ENCODE measurements at places on chromosomes 3 and 15.

DNA sequence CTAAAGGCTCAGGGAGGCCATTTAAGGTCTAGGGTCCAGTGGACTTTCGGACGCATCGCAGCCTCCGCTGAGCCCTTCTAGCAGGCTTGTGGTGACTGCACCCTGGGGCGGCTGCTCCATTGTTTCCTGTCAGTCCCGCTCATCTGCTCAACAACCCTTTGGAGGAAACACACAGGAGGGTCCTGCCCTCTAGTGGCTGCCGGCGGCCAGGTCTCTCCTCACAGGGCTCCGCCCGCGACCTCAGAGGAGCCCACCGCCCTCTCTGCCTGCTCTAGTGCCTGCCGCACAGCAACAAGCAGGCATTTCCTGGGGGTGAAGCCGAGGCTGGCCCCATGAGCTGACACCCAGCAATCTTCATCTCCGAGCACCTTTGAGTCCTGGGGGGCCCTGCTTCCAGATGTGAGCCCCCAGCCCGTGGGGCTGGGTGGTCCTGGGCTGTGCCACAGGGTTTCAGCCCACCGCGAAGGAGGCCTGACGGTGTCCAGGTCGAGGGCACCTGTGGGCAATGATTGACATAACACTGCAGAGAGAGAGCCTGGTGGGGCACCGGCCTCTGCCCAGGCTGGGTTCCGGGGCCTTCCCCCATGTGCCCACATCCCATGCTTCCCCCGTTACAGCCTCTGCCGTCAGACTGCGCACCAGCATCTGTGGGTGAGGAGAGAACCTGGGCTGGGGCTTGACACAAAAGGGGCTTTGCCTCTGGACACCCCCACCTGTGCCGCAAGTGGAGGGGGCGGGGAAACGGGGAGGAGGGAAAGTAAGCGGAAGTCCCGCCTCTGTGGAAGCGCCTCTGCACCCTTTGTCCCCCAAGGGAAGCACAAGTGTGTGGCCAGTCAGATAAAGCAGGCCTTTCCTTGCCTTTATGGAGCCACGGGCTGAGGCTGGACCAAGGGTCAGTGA lies 27.0 kb upstream of the SFMBT1 start:
- DNase-seq = no peak

DNA sequence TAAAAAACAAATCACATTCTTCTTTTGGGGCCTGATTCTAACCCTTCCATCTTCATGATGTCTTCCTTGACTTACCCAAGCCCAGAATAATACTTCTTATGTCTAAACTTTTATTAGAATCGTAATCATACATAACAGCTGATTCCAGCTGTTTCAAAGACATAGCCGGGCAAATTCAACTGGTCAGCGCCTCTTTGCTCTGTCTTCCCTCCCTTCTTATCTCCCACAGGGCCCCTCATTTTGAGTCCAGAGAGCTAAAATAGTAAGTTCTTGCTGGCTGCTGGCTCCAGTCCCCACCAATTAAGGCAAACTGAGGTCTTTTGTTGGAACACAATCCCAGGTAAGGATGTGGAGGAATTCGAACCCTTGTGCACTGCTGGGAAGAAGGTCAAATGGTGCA lies 108.6 kb downstream of the ADCY5 start:
- no peak for DNase-seq

DNA sequence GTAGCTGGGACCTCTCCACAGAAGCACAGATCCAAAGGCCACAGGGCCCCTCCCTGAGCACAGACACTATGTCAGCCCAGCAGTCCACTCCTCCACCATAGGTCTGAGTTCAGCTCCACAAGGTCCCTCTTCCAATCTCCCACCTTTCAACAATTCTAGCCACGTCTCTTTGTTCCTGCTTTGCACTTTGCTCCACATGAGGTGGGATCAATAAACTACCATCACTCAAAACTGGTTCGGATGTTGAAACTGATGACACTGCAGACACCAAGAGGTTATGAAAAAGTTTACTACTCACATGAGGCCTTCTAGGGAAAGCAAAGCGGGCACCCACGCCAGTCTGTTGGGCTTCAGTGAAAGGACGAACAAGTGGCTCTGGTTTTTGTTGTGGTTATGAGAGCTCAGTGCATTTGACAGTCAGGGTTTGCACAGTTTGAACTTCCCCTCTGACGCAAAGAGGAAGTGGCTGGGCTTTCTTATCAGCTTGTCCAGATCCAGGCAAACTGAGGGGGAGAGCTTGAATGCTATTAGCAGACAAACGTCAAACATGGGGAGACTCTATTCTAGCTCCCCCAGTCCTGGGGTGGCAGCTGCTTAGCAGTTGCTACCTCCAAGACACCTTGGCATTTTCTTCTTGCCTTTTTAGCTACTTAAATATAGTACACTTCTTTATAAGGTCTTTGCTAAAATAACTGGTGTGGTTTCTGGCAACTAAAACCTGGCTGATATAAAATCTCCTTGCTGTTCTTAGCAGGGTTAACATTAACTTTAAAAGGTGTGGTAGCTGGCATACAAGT lies 37.8 kb downstream of the ZNF445 start:
- DNase-seq = no peak

GRCh38 chr3:55191911-55192775 lies 264.3 kb upstream of the LRTM1 start:
- peak; percentile 99 for DNase-seq

DNA sequence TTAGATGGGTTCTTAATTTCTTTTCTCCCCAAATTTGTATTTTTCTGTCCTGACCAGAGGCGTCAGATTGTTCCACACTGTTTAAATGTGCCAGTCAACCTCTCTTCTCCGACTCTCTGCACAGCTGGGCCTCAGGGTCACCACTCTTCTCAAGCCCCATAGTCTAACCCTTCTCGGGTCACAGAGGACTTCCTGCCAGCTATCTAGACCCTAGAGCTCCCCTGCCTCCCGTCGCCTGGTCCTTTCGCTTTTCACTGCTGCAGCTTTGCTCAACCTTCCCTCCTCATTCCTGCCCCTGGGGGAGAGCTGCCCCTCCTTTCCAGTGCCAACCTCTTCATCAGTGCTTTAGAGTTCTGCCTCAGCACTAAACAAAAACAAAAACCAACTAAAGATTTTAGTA lies 151.7 kb downstream of the ATG7 start:
- DNase-seq = no peak
